ENCODE measurements at places on chromosomes 6 and 20.

- no peak for DNase-seq
Measured at GRCh38 chr20:40948465-40949267, 80.0 kb upstream of the TOP1 start.

- no peak for DNase-seq
Measured at GRCh38 chr20:43726811-43727338, at the start of gene GTSF1L. TSS of gene GTSF1L (minus strand) at chr20:43727002. CDS start at chr20:43726694, 308 bp downstream.

DNA sequence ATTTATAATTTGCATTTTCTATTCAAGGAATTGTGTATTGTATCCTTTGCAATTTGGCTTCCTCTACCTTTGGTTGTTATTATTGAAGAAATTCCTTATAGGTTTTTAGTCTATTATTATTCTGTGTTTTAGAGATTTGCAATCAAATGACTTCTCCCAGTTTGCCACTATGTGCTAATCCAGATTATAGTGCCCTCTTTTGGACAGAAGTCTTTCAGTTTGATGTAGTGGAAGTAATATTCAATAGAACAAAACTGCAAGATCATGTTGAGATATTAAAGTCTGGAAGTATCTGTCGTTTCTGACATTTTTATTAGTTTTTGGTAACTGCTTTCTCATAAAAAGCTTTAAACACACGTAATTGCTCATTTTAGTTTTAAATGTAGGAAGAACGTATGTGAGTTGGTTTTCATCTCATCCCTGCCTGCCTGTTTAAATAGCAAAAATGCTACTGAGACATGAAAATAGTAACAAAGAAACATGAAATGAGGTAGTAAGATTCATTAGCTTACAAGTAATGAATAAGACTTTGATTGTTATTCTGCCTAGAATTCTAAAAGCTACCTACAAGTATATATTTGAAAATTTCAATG is 72.8 kb downstream of the RTN4IP1 start:
- DNase-seq = no peak

DNA sequence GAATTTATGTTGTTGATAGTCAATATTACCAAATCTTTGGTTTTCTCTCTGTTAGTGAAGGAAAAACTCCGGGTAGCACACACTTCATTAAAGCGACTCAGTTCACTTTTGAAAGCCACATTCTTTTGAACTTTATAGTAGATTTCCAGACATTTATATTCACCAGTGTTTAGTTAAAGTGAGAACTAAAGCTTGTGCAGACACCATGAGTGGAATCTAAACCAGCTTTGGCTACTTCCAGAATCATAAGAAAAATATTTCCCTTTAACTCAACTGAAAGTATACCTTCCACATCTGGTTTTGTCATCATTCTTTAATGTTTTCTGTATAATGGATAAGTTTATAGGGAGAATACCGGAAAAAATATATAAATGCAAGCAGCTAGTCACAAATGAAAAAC is 92.1 kb upstream of the COL21A1 start:
- DNase-seq = no peak

DNA sequence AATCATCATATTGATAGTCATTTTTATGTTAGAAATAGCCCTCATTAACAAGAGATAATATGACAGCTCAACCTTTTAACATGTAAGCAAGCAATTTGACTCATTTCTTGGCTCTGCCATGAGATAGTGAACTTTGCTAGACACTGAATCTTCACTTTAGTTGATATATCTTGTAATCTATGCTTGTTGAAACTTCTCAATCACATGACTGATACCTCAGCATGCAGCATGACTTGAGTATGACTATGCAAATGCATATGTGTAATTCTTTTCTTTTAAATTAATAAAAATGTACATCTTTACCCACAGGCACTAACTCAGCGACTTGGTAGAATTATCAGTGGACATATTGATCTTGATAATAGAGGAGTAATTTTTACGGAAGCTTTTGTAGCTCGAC is 6.6 kb downstream of the UFL1 start:
- DNase-seq = no peak

DNA sequence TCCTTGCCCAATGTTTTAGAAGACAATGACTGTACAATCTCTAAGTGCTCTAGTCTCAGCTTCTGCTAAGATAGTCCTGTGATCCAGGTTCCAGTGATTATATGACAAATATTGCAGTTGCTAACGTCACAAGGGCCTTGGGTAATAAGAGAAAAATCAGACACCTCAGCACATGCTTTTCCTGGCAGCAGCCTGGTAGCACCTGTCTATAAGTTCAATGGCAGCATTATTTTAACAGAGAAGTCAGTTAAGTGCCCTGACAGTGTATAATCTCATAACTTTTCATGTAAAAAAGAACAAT is 121.3 kb upstream of the BCLAF1 start:
- DNase-seq = no peak

DNA sequence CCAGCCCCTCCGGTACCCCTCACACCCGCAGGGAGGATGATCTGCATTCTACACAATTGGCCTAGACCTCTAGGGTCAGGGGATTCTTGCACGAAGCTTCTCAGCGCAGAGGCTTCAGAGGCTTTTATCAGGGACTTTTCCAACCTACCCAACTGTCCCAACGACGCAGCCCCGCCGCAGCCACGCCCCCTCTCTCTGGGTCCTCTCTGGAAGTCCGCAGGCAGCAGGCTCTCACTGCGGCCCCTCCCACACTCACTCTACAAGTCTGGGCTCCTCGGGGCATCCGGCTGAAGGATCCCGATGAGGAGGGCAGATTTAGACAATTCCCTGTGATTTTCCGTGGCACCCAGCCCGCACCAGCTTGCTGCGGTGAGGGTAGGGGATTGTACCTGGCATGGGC is 227.7 kb upstream of the RNF24 start:
- no peak for DNase-seq

- DNase-seq = no peak
Measured at GRCh38 chr20:10509376-10509775, 74.3 kb downstream of the SLX4IP start.

DNA sequence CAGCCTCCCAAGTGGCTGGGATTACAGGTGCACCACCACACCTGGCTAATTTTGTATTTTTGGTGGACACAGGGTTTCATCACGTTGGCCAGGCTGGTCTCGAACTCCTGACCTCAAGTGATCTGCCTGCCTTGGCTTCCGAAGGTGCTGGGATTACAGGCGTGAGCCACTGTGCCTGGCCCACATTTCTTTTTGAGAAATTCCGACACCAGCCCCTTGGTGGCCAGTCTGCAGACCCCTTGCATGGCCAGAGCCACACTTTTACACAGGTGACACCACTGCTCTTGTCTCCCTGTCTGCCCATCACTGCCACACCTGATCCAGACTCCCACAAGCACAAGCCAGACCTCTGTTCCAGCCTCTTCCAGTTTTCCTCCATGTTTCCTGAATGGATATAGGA is 33.0 kb downstream of the SRSF3 start:
- no peak for DNase-seq

DNA sequence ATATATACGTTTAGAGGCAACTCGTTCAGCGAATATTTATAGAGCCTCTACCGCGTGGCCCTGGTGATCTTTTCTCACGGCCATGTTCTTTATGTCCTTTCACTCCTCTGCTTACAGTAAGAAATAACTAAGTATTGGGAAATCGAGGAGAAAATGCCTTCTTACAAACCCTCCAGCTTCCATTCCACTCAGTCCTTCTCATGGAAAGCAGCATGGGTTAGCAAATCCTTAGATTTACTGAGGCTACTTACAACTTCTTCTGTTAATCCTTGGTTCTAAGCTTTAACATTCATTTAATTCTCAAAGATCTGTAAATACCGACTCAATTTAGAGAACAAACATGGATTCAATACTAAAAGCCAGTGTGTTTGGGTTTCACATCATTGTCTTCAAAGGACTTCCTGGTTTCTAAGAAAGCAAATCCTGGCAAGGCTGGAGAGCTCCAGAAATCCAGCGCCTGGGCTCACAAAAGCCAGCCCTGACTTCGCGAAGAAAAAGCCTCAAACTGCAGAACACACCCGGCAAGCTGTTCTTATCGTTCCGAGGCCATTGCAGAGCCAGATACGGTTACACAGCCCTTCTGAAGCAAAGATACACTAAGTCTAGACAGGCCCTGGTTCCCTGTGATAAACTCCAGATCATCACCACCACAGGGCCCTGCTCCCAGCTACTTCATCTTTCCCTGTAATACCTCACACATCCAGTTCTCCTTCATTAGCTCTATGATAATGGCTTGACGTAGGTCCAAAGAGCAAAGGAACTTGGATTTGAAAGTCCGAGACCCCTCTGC is 19.2 kb downstream of the AGPAT4 start:
- no peak for DNase-seq

- DNase-seq = no peak
Measured at GRCh38 chr6:108665495-108666196, 104.9 kb downstream of the FOXO3 start.

DNA sequence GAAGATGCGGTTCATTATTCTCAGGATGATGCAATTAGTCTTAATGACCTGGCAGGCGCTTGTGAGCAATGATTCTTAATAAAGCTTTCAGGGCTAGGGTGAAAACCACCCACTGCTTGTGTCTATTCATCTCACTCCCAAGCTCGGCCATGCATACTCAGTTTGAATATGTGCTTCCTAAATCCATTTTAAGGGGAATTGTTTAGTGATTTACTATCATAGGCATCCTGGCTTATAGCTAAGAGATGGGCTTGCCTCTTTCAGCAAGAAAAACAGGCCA is 141.1 kb upstream of the SLC24A3 start:
- DNase-seq = no peak

- DNase-seq = no peak
Measured at GRCh38 chr6:143948208-143948607, 59.9 kb downstream of the PLAGL1 start.

DNA sequence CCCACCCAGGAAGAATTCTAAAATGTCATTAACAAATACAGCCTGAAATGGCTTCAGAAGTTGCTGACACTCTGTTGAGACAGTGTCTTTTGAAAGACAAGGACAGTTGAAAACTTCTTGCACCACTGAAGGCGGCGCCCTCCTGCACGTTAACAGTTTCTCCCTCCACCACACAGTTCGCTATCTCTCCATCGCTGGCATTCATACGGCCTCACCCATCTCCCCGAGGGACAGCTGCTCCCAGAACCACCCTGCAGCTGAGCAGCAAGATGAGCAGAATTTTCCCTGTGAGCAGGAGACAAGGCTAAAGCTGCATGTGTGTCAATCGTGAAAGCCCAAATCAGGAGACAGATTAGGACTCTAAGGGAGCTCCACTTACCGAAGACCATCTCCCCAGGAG is 113.3 kb downstream of the LY86 start:
- DNase-seq = no peak

All from activated CD4-positive, alpha-beta T cell treated with anti-CD3 and anti-CD28 coated beads, Interleukin-2, amount 10 ng/mL, durations not matched to agents 24 days and 14 days (primary cell).